Activated CD8-positive, alpha-beta memory T cell treated with anti-CD3 and anti-CD28 coated beads for 1 hour (primary cell): ENCODE measurements at places on chromosomes 7 and 10.

DNA sequence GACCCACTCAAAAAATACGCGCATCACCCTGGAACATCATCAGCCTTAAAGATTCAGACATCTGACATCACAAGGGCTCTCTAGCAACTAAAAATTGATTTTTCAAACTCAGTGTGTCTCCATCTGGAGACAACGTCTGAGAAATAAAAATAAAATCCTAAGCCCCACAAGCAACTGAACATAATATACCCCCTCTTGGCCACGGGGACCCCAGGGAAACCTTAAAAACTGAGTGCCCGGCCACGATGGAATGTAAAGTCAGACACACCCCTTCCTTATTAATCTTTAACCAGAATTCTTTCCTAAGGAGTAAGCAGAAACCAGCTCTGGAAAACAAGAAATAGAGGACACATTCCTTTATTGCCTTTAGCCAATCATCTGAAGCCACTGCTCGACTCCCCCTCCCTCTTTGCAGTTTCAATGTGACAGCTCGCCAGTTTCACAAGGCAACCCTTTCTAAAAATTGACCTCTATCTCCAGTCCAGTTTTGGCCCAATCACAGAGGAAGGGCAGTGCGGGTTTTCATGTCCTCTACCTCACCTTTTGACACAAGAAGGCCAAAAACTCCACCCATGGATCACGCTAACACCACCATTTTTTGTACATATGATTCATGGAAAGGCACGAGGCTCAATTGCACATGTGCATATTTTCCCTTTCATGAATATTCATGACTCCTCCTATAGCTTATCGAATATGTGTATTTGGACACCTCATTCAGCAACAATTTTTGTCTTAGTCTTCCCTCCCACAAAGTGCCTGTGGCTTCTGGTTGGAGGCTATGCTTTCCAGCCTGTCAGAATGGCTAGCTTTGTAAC, 24.2 kb downstream of the IFIT3 start:
- no peak for DNase-seq

- DNase-seq, result no peak
Observed at GRCh38 chr7:159105066-159105780, 39.4 kb downstream of the VIPR2 start.

DNA sequence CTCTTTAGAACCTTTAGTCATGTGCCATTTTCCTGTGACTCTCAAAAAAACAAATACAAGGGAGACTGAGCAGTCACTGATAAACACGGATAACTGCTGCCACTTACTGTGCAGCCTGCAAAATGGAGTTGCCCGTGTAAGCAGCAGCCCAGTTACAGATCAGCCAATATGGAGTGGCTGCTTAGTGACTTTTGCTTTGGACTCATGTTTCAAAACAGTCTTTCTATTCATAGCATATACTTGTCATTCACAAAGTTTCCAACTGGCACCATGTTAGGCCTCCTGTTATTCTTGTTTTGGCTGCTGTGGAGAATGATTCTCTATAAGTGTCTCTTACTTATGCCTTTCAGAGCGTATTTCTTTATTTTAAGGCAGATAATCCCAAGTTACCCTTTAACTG, 3.0 kb downstream of the FAM204A start:
- DNase-seq, result no peak

- no peak for DNase-seq
Observed at GRCh38 chr7:140209866-140210609, 33.3 kb upstream of the KDM7A start.

GRCh38 chr7:109256762-109257560, 687.3 kb downstream of the DNAJB9 start:
- no peak for DNase-seq

GRCh38 chr7:6641305-6642035, 4.4 kb downstream of the ZNF316 start:
- DNase-seq, result no peak

- no peak for DNase-seq
Observed at GRCh38 chr7:19851504-19851903, 78.1 kb upstream of the TMEM196 start.

- DNase-seq, result no peak
Observed at GRCh38 chr10:1448252-1448930, 288.9 kb downstream of the ADARB2 start.

- no peak for DNase-seq
Observed at GRCh38 chr7:92423710-92424131, 23.6 kb upstream of the GATAD1 start.

DNA sequence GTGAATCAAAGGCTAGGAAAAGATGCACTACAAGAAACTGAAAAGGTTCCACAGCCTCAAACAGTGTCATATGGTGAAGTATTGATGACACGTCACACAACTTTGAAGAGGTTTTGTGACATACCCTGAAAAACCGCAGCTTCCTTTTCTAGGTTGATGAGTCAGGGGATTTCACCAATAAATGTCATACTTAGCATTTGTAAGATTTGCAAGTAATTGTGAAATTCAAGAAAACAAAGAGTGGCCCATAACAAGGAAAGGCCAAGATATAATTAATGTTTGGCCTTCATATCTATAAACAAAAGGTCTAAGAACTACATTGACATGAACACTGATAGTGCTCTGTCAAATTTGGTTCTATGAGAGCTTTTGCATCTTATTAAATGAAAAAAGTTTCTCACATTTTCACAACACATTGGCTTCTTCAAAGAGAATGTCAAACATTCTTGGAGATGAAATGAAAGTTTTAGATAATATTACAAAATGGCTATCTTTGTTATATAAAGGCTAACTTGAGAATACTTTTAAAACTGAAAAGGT, 62.0 kb upstream of the NAMPT start:
- no peak for DNase-seq

DNA sequence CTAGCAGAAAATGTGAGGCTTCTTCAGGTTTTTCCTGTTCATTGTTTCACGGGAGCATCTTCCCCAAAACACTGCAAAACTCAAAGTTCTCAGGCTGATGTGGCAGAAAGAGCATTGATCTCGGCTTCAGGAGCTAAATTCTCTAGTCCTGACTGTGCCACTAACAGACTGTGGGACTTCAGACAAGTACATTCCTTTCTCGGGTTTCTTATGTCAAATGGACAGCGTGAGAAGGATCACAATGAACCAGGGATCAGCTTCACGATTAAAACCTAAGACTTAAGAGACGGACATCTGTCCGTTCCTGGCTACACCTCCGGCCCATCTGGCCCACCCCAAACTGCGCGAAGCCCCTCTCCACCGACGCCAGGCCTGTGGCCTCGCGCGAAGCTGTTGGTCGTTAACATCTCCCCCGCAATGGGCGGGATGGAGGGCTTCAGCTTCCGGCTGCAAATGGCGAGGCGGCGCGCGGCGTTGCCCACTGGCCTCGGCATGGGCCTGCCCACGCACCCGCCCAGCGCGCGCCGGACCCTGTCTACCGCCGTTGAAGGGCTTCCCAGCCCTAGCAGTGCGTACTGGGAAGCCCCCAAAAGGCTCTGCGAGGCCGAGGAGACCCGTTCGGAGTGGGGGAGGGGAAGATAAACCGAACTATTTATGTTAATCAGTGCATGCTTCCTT, 549 bp upstream of the DDX50 start:
- no peak for DNase-seq

DNA sequence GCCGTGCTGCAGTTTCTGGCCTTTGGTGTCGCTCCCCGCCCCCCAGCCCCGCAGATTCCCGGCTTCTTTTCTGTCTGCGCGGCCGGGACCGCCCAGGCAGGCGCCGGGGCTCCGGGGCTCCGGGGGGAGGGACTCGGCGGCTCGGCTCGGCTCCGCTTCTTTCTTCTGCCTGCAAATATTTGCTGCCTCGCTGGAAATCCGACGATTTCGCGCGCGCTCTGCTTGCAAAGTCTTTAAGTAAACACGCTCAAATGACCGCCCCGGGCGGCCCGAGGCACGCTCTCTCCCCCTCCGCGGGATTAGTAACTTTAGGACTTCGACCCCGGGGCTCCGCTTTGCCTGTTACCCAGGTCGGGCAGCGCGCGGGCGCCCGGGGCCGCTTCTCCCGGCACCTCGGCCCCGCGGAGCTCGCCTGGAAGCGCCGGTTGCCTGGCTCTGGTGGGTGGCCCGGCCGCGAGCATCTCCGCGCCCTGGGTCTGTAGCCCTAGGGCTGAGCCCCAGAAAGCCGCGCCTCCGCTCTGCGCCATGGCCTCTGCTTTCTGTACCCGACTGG, 3.9 kb upstream of the GATA3 start:
- no peak for DNase-seq

DNA sequence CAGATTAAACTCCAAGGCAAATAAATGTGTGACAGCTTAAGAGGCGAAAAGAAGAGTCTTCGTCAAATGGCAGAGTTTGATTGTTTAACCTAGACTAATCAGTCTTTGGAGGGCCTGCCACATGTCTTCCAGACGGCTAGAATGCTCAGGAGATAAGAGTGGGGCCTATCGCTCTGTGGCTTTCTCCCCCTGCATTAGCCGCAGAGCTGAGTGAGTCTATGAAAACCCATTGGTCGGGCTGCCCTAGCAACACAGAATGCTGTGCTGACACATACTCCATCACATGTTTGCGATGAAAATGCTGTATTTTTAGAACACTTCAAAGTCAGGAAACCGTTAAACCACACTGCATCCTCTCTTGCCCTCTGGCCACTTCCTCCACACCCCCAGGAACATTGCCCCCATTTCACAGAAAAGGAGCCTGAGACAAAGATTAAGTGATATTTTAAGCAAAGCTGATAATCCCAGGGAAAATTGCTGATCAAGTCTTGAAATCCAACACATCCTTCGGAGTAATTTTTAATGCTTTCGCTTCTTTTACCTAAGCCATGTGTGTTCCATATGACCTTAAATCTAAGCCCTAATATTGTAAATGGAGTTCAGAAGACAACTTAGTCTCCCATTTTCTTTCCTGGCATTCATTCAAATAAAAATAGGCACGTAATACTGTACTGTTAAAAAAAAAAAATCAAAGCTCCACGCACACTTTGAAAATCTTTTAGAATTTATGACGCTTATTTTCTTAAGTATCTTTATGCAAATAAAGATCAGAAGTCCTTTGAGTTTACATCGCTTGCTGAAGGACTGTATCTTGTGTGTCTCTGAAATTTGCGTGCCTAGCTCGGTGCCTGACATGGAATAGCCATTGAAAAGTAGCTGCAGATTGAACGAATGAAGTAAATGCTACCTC, 161.2 kb downstream of the CELF2 start:
- DNase-seq, result peak; percentile 72

GRCh38 chr10:9451211-9451773, 1396.8 kb downstream of the GATA3 start:
- no peak for DNase-seq

DNA sequence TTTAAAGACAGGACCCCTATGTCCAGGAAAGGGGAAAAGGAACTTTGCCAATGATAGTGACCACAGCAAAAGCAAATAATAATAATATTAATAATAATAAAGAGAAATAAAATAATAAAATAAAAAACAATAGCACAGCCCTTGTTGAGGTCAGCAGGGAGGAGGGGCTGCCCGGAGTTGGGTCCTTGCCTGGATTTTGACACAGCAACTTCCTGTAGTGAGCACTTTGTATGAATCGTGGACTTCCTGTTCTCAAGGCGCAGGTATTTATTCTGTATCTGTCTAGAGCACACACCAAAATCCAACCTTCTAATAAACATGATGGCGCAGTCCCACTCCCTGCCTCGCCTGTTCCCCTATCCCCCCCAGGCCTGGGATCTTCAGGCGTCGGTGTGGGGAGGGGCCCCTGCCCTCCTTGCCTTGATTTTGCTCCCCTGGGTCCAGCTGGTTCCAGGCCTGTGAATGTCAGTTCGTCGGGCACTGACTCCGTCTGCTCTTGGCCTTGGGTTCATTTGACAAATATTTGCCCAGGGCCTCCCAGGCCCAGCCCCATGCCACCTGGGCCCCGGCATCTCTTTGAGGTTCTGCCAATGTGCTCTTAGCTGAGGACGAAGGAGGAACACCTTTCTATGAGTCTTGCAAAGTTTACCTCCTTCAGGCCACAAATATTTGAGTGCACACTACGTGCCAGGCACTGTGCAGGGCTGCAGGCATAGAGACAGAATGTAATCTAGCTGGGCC, 13.9 kb downstream of the TRIM8 start:
- DNase-seq, result no peak

DNA sequence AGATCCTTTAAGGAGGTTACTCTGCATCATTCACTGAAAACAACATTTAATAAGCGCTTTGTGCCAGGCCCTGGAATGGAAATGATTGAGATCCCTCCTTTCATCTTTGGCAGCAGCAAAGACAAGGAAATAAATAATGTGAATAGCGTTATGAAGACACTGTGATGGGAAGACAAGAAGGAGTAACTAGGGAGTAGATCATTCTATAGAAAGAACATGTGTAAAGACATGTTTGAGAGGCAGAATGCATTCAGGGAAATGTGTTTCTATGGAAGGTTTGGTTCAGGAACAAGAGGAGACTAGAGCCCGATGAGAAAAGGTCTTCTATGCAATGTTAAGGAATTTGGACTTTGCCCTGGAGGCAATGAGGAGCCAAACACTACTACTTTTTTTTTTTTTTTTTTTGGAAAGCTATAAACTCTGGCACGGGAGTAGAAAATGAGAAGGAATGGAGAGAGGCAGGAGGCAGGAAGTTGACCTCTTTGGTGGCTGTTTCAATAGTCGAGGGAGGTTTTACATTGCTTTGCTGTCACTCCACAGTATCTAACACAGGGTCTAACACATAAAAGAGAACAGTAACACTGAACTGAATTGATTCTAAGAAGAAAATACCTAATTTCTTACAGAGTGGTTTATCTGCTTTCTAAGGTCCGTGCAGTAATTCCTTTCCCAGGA, 44.9 kb downstream of the SMURF1 start:
- DNase-seq, result no peak

DNA sequence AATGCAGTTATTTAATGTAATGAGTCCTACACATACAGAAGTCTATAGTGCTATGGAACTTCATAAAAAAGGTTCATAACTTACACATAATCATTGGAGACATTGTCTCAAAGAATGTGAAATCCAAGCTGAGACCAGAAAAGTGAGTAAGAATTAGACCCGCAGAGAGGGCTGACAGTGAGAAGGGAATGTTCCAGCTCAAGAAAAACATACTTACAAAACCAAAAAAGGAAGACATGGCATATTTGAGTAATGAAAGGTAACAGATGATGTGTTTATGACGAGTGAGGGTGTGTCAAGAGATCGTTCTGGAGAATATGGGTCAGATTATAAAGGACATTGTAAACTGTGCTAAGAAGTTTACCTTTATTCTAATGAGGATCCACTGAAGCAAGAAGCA, 566.5 kb downstream of the ATRNL1 start:
- DNase-seq, result no peak

- DNase-seq, result no peak
Observed at GRCh38 chr10:84191106-84191505, 3.2 kb upstream of the CDHR1 start.

- DNase-seq, result no peak
Observed at GRCh38 chr10:94747838-94748237, 14.6 kb upstream of the CYP2C19 start.

GRCh38 chr7:45885264-45885882, 2.9 kb upstream of the IGFBP1 start:
- DNase-seq, result no peak

- DNase-seq, result no peak
Observed at GRCh38 chr10:7792541-7792940, 4.6 kb downstream of the ATP5F1C start.

DNA sequence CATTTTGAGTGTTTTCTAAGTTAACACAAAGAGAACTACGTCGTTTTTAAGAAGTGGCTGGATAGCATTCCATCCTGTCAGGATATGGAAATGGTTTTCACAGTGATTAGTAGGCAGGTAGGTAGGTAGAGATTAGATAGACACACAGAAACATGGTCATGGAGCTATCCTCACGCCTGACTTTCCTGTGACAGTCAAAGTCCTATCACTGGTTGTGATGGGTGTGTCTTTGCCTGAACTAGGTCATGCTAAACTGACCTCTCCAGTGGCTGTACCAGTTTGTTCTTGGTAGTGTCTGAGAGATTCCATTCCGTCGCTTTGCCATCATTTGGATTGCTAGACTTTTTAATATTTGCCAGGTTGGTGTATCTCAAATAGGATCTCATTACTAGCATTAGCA, 28.2 kb downstream of the FKBP6 start:
- DNase-seq, result no peak
